H4 (cell line): ENCODE measurements at places on chromosomes 4 and X. TPM values are rescaled to one million over a fixed set of nuclear protein-coding genes. Genes with fewer than 3 reads are reported as not detected.

The MAGEA3 gene
- total RNA-seq = 15.8 and 18.1 TPM in 2 replicates

The PPEF1 gene
- total RNA-seq = 0.64 and 0.72 TPM in 2 replicates

The TCEAL9 gene
- 116 and 141 TPM in 2 replicates for total RNA-seq

The BEX2 gene
- 17.6 and 19.2 TPM in 2 replicates for total RNA-seq

The HGFAC gene
- 0.10 and 0.39 TPM in 2 replicates for total RNA-seq

The RAB39B gene
- 1.6 and 2.6 TPM in 2 replicates for total RNA-seq

The DCAF4L1 gene
- 0.14 TPM in 1 of 2 replicates, not detected in the other for total RNA-seq

The OGT gene
- total RNA-seq = 36.4 and 42.7 TPM in 2 replicates

The FAM47A gene
- not detected in 2 replicates for total RNA-seq

The DYNLT3 gene
- total RNA-seq = 35.0 and 43.4 TPM in 2 replicates

The FGF5 gene
- total RNA-seq = 0.76 and 1.3 TPM in 2 replicates

The PAK3 gene
- 0.56 and 0.68 TPM in 2 replicates for total RNA-seq

The PAGE4 gene
- total RNA-seq = not detected in 2 replicates

The NFKB1 gene
- 14.5 and 16.4 TPM in 2 replicates for total RNA-seq

The ATP2B3 gene
- not detected in 2 replicates for total RNA-seq

The LINC00632 gene
- 0.54 and 1.5 TPM in 2 replicates for total RNA-seq

The CT45A5 gene
- 0.50 TPM in 1 of 2 replicates, not detected in the other for total RNA-seq
